ENCODE measurements at places on chromosomes 1 and 21.

- no peak for DNase-seq
Observed at GRCh38 chr1:160030657-160031364, 979 bp downstream of the PIGM start.

GRCh38 chr1:232472485-232473041 is 157.4 kb downstream of the SIPA1L2 start:
- DNase-seq = no peak

GRCh38 chr1:228463559-228464455 is 23.4 kb upstream of the RNF187 start:
- DNase-seq = no peak

- peak; percentile 32 for DNase-seq
Observed at GRCh38 chr1:65319141-65319540, 9.8 kb downstream of the DNAJC6 start.

DNA sequence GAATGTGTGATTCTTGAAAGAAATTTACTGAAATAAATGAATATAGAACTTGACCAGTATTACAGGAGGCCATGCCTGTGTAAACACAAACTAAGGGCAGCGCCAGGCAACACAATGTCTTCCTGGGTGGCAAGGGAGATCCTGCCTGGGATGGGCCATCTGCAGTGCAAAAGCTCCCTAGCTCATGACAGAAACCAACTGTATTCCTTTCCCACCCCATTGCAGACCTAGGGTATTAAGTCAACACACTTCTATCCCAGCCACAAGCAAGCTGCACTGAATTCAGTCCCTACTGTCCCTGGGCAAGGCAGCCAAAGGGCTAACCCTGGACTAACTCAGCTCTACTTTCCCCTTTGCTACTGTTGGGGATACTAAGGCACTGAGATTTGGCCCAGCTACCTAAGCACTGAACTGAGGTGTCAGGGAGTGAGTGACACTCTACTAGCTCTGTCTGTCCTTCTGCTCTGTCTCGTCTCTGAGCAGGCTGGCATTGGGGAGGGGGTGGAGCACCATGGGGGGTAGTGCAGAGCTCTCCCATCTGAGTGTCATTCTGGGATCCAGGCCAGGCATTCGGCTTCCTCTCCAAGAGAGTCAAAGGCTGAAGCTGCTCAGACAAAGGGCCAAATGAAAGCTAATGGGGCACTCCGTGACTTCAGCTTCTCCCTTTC is 2.5 kb downstream of the INKA2 start:
- DNase-seq = no peak

- DNase-seq = no peak
Observed at GRCh38 chr21:36966821-36967768, 626 bp upstream of the HLCS start.

Data from C1 segment of cervical spinal cord (tissue), 14 donors.